ENCODE measurements at places on chromosomes 7 and 10.

DNA sequence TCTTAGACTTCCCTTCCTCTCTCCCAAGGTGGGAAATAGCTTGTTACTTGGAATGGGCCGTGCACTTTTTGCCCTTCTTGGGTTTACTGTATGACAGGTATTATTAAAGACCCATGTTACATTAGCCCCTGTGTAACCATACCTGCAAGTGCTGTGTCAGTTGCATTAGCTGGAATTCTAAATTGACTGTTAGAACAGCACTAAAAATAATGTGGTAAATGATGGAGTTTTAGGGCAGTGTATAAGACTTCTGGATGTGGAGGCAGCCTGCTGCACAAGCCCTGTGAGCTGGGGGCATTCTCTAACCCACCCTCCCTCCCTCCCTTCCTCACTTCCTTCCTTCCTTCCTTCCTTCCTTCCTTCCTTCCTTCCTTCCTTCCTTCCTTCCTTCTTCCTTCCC, 52.7 kb downstream of the GALNT17 start:
- DNase-seq, result no peak

DNA sequence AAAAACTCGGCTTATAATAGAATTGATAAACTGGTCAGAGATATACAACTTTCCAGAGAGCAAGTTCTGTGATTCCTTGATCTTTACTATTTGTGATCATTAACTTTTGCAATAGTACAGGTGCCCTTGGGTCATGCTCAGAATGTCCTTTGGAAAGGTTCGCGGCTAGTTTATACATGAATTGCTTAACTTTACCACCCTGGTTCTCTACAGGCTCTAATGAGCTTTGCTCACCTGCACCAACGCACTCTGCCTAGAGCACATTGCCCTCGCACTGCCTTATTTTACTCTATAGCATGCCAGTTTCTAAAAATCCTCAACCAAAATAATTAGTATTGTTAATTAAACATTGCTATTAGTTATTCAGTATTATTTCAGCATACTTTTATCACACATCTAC, 931.2 kb upstream of the KCND2 start:
- DNase-seq, result no peak

DNA sequence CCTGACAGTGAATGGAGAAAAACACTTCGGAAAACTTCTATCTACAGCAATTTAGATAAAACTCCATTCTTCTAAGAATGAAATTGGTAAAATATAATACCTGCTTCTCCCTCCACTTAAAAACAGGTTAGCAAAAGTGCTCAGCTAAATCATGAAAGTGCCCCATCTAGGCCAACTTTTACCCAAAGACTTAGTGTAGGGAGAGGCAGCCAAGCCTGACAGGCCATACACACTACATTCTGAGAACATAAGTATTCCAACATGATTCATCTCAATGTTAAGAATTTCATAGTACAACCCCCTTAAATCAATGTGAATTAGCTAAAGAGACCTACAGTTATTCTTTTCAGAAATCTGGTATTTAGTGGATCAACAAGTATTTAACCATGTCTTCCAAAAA, 7.2 kb downstream of the FAM3C start:
- DNase-seq, result no peak

DNA sequence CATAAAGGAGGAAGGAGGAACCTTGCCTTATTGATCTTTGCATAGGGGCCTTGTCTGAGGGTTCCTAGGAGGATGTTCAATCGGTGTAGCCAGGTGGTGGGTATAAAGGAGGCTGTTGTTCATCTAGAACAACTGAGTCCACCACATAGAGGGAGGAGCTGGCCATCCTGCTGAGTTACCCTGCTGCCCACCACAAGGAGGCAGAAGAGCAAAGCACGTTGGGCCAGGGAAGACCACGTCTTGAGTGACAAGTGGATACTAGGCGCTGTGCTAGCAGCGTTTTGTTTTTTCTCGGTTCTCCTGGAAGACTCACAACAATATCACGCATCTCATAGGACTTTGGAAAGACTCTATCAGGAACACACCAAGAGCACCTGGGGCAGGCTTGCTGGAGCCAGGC, 20.0 kb downstream of the FOXI2 start:
- no peak for DNase-seq

DNA sequence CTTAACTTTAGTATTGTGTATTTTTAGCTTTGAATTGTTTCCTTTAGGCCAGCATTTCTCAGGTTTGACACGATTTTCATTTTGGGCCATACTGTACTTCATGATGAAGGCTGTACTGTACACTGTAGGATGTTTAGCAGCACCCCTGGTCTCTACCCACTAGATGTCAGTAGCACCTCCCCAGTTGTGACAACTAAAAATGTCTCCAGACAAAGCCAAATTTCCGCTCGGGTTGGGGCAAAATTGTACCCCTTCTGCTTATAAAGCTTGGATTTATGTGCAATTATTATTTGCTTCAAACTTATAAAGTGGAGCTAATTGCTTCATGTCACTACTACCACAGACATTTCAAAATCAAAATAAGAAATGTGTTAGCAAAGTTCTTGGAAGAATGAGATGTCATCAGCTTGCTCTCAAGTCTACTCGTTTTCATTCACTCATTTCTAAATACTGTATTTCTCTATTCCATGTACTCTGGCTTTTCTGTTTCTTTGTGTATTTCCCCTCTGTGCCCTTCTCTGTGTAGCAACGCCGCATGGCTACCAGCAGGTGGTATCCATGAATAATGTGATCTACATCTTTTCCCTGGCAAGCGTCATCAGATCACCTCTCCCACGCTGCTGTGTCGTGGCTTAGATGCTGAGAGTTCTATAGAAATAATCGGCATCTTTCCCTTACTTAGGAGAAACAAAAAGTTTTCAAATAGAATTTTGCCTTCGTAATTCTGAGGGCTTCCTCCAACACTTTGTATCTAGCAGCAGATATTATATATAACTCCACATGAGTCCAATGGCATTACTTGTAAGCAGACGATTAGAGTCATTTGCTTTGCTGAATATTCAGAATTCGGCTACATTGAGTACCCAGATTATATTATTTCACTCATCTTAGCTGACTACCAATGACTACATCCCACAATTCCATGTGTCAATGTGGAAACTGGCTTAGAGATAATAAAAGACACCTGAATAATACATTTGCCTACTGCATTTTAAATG, 47.8 kb upstream of the CALCR start:
- peak; percentile 22 for DNase-seq

GRCh38 chr10:11832042-11832441, 8.9 kb downstream of the PROSER2 start:
- no peak for DNase-seq

DNA sequence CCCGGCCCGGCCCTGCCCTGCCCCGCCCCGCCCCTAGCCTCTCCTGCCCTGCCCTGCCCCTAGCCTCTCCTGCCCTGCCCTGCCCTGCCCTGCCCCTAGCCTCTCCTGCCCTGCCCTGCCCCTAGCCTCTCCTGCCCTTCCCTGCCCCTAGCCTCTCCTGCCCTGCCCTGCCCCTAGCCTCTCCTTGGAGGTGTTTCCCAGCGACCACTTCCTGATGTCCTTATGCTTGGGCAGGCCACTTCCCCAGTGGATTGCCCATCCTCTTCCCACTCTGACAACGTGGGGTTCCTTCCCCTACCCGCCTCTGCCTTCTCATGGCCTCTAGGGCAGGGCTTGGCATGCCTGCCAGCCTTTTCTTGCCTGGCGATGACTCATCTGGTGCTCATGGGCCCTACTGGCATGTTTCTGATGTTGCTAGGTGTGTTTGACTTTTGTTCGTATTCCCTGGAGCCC, 21.2 kb downstream of the PRXL2A start:
- DNase-seq, result no peak

GRCh38 chr7:107932805-107933204, 41.8 kb downstream of the DLD start:
- no peak for DNase-seq

DNA sequence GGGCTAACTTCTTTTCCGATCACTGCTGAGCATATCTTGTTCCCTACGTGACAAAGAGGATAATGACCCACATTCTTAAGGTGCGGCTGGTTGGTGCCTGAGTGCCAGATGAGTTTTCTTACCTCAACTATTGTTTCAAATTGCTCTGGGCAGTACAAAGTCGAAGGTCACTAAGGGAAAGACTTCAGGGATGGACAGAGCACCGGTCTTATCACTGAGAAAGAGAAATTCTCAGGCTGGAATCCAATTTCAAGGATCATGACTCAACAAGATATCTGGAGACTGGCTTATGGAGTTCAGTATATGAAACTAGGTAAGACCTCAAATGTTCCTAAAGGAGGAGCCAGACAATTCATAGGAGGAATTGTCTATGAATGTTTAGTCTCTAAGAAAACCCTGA, 780.3 kb downstream of the SUGCT start:
- DNase-seq, result no peak
